HL-60 (cell line): ENCODE measurements at places on chromosomes 7 and 10.

DNA sequence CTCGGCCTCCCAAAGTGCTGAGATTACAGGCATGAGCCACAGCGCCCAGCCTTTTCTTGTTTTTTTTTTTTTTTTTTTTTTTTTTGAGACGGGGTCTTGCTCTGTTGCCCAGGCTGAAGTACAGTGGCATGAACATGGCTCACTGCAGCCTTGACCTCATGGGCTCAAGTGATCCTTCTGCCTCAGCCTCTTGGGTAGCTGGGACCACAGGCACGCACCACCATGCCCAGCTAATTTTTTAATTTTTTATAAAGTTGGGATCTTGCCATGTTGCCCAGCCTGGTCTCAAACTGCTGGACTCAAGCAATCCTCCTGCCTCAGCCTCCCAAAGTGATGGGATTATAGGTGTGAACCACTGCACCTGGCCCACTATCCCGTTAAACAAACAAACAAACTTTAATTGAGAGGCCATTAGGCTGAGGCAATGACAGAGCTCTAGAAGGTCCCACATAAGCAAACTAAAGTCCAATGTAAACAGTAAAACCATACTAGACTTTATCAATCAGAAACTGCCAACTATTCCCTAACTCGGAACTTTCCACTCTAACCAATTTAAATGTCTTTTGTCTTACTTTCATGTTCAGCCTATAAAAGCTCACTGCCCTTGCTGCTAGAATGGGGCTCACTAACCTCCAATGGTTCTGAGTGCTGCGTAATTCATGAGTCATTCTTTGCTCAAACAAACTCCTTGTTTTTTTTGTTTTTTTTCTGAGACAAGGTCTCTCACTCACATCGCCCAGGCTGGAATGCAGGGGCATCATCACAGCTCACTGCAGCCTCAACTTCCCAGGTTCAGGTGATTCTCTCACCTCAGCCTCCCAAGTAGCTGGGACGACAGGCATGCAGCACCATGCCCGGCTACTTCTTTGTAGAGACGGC lies 1.9 kb downstream of the DHX32 start:
- DNase-seq, result no peak

- no peak for DNase-seq
These were observed 216.2 kb downstream of the KIAA1217 start for GRCh38 chr10:24425151-24425550.

GRCh38 chr7:130721486-130722277 lies 12.3 kb downstream of the KLF14 start:
- peak; percentile 26 for DNase-seq

DNA sequence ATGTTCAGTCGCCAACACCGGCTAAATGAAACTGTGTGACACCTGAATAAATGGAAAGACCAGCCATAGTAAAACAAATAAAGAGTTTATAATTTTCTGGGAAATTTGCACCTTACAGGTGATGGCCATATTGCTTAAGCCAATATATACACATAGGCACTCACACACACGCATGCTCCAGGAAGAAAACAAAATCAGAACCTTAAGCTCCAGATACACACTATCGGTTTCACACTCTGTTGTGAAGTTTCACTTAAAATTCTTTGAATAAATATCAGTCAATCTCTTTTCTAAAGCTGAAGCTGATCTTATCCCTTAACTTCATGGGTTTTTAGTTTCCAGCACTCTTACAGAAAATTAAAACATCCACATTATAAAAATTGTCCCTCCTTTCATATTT lies 226.7 kb upstream of the MDFIC start:
- DNase-seq, result no peak

- DNase-seq, result no peak
These were observed 608.9 kb downstream of the SORCS1 start for GRCh38 chr10:106555599-106555998.

- no peak for DNase-seq
These were observed 72.2 kb upstream of the PODXL start for GRCh38 chr7:131628634-131629033.

DNA sequence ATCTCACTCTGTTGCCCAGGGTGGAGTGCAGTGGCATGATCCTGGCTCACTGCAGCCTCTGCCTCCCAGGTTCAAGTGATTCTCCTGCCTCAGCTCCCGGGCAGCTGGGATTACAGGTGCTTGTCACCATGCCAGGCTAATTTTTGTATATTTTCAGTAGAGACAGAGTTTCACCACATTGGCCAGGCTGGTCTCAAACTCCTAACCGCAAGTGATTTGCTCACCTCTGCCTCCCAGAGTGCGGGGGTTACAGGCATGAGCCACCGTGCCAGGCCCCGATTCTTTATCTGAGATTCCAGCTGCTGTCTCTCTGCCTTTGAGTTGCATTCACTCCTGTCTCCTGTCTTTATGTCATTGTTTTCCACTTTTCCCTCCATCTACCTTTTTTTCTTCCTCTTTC lies 168.7 kb downstream of the TMEM178B start:
- no peak for DNase-seq

DNA sequence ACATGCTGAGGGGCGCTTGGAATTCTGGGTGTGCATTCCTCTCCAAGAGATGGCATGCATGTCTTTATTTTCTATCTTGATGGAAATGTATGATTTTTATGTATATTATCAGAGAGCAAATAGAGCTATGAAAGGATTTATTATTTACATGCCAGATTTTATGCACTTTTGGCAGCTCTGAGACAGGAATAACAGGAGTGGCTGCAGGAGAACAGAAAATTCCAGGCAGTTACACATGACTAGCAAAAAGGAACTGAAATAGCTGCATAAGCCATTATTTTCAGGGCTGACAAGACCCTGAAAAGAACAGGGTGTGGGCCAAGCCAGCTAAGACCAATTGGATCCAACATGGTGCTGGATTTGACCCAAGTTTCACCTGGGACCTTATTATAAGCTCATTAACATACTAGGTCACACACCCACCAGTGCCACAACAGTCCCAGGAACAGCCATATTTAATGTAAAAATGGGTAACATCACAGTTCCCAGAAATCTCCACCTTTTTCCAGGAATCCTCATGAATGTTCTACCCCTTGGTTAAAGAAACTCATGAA lies 43.2 kb upstream of the ACSL5 start:
- no peak for DNase-seq

DNA sequence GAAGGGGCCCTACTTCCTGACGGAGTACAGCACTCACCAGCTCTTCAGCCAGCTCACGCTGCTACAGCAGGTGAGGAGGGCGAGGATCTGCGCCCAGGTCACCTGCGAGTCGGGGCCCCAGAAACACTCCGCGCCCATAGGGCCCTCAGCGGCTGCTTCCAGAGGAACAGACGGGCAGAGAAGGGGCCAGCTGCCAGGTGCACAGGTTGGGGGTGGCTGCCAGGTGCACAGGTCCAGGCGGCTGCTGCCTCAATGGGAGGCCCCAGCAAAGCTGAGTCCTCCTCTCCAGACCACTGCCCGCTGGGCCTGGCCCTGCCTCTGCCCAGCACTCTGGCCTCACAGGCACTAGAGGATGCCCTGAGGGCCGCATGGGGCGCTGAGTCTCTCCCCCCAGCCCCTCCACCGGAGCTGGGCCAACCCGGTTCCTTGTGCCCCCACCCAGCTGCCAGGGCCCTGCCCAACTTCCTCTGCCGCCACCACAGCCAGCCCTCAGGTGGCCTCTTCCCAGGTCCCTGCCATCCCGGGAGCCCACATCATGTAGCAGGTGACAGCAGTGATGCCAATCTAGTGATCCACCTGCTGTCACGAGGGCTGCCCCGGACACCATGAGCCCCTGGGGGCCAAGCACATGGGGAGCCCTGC lies 17.0 kb upstream of the UTF1 start:
- DNase-seq, result no peak

DNA sequence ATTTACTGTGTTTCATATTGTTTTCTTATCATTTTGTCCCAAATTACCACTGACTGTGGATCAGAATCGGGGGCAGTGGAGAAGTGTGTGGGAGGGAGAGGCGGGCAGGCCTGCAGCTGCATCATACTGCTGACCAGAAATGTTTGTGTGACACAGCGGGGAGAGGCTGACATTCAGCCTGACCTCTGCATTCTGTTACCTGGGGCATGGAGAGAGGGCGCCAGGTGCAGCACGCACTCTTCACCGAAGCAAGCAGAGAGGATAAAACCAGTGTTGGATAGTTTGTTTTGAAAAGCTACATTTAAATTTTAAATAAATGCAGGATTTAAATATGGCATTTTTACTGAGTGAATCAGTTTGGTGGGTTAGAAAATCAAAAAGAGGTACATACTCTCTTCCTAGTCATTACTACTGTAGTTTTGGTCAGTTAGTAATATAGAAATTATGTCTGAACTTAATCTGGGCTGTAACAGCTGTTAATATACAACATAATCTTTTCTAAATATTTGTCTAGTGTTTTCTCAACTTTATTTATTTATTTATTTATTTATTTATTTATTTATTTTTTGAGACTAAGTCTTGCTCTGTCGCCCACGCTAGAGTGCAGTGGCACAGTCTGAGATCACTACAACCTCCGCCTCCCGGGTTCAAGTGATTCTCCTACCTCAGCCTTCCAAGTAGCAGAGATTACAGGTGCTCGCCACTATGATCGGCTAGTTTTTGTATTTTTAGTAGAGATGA lies 8.8 kb upstream of the STMP1 start:
- DNase-seq, result no peak

DNA sequence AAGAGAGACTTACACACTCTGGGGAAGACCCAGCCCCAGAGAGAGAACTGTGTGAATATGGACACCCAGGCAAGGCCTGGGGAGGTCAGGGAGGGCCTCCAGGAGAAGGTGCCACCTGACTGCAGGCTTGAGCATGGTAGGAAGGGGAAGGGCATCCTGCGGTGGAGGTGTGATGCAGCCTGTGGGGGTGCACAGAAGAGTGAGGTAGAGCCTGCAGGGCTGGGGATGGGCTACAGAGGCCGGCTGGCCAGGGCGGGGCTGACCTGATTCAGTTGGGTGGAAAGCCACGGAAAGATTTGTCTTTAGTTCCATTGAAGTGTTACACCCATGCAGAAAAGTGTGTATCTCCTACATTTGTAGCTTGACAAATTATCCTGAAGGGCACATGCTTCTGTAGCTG lies 47.6 kb downstream of the ZMIZ1 start:
- no peak for DNase-seq

DNA sequence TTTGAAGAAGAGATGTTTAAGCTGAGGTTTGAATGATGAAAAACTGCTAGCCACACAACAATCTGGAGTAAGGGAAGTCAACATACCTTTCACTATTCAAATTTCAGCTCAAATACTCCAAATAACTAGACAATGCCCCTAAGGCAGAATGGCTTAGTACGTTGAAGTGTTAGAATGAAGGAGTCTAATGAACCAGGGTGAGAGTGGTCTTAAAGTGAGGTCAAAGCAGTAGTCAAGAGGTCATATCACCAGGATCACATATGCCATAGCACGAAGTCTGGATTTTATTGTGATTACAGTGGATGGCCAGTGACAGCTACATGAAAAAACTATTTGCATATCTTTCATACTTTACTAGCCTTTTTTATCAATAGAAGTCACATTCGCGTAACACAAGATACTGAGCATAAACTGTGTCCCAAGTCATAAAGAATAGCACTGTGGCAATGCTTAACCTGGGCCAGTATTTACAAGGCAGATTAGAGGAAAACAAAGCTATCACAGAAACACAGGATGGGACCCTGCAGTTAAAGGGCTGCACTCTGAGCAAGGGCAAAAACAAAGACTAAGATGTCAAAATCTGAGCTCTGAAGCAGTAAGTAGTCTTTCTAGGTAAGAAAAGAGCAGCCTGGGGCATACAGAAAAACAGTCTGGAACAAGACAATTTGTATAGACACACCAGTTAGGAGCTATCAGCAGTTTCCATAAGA lies 61.5 kb downstream of the HYCC1 start:
- DNase-seq, result no peak

GRCh38 chr7:13794581-13794980 lies 194.9 kb downstream of the ETV1 start:
- no peak for DNase-seq

DNA sequence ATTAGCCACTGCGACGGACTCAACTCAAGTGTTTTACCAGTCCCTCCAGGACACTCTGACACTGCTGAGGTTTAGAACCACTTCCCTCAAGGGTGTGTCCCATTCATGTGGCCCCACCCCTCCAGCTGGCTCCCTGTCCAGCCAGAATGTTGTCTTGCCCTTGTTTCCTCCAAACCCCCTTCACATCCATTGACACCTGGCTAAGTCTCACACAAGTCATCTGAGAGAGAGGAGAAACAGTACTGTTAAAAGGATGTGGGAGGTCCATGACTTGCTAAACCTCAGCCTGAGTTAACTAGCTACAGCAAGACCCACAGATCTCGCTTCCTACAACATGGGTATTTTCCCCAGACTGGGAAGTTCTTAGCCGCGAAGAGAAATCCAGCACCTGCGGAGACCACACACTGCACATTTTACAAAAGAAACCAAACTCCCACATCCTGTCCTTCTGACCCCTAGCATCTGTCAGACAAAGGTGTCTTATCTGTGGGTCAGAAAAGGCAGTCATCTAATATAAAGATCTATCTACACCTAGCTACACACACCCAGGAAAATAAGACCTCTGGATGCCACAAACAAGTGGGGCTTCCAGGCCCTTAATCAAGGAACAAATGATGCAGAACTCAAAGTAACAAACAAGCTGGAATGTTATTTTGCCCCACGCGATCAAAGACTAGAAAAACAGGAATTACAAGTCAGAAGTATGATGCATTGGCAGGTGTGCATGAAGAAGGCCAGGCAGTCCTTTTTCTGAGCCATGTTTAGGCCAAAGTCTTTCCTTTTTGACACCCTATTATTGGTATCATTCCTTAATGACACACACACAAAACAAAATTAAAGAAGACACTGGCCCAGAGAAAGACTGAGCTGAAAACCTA lies 13.9 kb downstream of the OSBPL3 start:
- DNase-seq, result no peak

GRCh38 chr10:65894379-65894778 lies 1031.5 kb upstream of the LRRTM3 start:
- no peak for DNase-seq

DNA sequence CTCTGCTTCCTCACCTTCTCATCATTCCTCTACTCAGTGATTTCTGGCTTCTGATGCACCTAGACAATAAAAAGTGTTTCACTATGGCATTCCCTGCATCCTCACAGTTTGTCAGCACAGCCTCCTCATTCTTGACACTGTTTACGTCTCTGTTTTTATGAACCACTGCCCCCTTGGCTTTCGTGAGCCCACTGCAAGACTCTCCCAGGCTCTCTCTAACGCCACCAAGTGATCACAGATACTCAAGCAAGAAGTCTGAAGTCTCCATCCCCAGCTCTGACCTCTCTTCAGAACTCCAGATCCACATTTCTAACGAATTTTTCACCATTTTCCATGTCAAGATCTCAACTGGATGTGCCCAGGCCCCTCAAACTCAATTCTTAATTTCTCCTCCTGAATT lies 8.9 kb downstream of the SLC16A9 start:
- DNase-seq, result no peak

DNA sequence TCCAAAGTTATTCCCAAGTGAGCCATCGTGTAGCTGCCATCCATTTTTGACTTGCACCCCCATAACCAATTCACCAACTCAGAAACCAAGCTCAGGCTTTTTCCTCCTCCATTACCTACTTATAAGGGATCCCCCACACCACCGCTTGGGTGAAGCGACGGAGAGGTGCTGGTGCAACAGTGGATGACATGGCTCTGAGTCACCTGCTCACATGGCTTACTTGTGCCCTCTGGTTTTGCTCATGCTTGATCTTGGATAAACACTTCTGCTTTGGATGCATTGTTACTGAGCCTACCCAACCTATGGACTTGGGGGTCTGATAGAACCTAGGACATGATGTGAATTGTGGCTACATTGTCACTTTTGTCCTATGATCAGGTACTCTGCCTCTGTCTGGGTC lies 12.0 kb upstream of the AKR1B1 start:
- no peak for DNase-seq

- DNase-seq, result peak; percentile 48
These were observed 457 bp downstream of the PLOD3 start for GRCh38 chr7:101216860-101217387.

GRCh38 chr7:112143136-112143535 lies 63.1 kb downstream of the DOCK4 start:
- no peak for DNase-seq
